CD4-positive, alpha-beta memory T cell (primary cell): ENCODE measurements at places on chromosomes 4 and X. TPM values are rescaled to one million over a fixed set of nuclear protein-coding genes. Genes with fewer than 3 reads are reported as not detected.

GRCh38 chr4:95272797-95273196, 276.0 kb downstream of the UNC5C start:
- H3K36me3 ChIP-seq, result no peaks in the 10 kb centered on the region
- H3K27me3 ChIP-seq, result no peaks in the 10 kb centered on the region
- H3K4me3 ChIP-seq, result no peak overlapping the region
- DNase-seq, result no peak
- H3K4me1 ChIP-seq, result no peaks in the 10 kb centered on the region

- H3K27me3 ChIP-seq, result no peaks in the 10 kb centered on the region
- H3K36me3 ChIP-seq, result no peaks in the 10 kb centered on the region
- no peak for DNase-seq
Observed at GRCh38 chrX:14354521-14354920, 174.8 kb upstream of the GLRA2 start.

- H3K27ac ChIP-seq, result no peak overlapping the region
- H3K36me3 ChIP-seq, result no peaks in the 10 kb centered on the region
- DNase-seq, result no peak
Observed at GRCh38 chr4:689723-690122, 772 bp upstream of the SLC49A3 start.

GRCh38 chr4:57488366-57489162, 378.4 kb upstream of the IGFBP7 start:
- H3K27me3 ChIP-seq, result no peaks in the 10 kb centered on the region
- H3K36me3 ChIP-seq, result no peaks in the 10 kb centered on the region
- H3K4me1 ChIP-seq, result no peaks in the 10 kb centered on the region

FAM9C gene
- 0.34 TPM for polyA plus RNA-seq

MAPK10 gene
- polyA plus RNA-seq, result 0.49 TPM

- H3K4me3 ChIP-seq, result no peak overlapping the region
- no peak for DNase-seq
- no peaks in the 10 kb centered on the region for H3K36me3 ChIP-seq
Observed at GRCh38 chr4:137614491-137614890, 82.2 kb upstream of the PCDH18 start.

- H3K27me3 ChIP-seq, result no peaks in the 10 kb centered on the region
- H3K4me3 ChIP-seq, result no peak overlapping the region
- no peaks in the 10 kb centered on the region for H3K36me3 ChIP-seq
- H3K27ac ChIP-seq, result no peak overlapping the region
- no peak for DNase-seq
Observed at GRCh38 chr4:118396881-118397622, 44.2 kb upstream of the PRSS12 start.
